ENCODE measurements at places on chromosomes 12 and 14. TPM values are rescaled to one million over a fixed set of nuclear protein-coding genes. Genes with fewer than 3 reads are reported as not detected.

Gene PPP4R4
- polyA plus RNA-seq, result 0.25 TPM

- DNase-seq, result no peak
Measured at GRCh38 chr14:39090548-39091111, 12.4 kb downstream of the SEC23A start.

- peak; percentile 11 for DNase-seq
Measured at GRCh38 chr14:60249321-60250256, 568 bp downstream of the PPM1A start.

DNA sequence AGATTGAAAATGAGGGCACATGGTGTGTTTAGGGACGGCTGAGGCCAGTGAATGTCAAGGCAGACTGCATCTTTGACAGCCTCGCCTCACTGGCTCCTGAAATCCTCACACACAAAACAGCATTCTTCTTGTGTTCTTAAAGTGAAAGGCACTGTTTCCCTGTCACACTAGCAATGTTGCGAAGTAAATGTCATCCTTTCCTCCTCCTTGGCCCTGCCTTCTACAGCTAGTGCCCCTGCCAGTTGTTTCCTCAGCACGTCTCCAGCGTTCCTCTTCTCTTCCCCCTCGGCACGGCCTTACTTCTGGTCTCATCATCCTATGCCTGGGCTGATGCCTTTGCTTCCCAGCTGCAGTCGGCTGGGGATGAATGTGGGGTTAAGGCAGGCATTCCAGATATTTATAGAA, 129.4 kb upstream of the DNM1L start:
- DNase-seq, result no peak

GRCh38 chr14:102514987-102515733, 5.6 kb upstream of the ANKRD9 start:
- DNase-seq, result no peak

DNA sequence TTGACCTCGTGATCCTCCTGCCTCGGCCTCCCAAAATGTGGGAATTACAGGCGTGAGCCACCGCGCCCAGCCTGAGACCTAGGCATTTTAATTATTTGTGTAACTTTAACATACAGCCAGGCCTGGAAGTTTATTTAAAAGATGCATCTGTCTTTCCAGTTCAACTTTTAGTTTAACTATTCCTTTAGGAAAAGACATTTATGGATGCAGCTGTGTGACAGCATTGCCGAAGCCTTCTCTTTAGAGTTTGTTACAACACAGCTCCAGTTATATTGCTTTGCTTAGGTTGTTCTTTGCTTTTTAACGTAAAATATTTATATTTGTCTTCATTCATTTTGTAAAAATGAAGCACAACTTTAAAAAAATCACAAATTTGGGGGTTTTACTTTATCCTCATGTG, 67.0 kb downstream of the DIP2B start:
- DNase-seq, result no peak

DNA sequence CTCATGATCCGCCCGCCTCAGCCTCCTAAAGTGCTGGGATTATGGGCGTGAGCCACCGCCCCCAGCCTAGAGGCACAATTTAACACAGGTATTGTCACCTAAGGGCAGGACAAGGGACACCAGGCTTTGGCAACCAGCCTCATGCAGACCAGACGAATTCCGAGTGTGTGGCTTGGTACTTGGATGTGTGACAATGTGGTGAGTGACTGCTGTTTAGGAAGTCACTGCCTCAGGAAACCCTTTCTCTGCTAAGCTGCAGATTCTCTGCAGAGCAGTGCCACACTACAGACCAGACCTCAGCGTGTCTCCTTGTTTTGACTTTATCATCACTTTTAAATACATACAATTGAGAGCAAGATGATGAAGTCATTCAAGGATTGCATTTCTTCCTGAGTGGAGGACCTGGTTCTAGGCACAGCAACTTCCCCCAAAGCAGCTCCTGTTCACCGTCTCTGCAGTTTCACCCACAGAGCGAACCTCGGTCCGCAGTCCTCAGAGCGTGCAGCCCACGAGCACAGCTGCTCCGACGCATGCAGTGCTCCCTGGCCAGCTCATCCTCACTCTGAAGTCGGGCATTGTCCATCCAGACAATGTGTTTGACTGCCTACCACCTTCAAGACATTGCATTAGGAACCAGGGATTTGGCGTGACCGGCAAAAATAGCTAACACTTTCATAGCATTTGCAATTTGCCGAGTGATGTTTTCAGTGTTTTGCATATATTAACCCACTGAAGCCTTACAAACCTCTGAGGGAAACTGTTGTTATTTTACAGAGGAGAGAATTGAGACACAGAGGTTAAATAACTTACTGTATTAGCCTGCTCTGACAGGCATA, 235.2 kb downstream of the CHST11 start:
- no peak for DNase-seq

- no peak for DNase-seq
Measured at GRCh38 chr14:99473458-99473857, 7.2 kb downstream of the SETD3 start.

DNA sequence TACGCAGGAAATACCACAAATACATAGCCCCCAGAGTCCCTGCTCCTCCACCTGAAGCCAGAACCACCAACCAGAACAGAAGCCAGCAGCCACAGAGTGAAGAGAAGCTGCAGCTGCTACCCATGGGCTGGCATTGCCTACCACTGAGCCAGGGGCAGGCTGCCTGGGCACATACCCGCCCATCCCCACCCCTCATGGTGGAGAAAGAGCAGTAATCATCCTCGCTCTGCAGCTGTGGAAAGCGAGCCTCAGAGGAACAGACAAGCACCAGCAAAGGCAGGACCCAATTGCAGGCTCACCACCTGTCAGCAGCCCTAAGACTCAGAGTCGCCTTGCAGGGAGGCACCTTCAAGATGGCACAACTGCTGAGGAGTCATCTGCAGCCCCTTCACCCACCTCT, 11.2 kb upstream of the CD9 start:
- DNase-seq, result no peak

DNA sequence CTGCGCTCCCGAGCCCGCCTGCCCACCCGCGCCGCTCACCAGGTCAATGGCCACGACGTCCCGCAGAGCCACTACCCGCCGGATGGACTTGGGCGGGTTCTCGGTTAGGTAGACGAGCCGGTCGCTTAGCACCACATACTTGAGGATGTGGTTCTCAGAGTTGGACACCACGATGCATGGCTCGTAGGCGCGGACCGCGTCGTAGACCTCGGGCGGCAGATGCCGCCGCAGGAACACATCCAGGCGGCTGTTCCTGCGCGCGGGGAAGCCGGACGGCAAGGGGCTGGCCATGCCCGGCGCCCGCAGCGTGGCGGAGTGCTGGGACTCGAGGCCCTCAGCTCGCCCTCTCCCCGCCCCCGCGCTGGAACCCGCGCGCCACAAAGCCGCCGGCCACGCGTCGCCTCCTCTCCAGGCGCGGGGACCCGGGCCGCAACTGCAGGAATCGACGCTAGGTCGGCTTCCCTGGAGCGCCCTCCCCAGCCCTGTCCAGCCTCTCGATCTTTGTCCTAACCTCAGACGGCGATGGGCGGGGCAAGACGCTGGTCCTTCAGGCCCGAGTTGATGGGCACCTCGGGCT, at the start of gene C12orf56:
Gene C12orf56 (minus strand): TSS at position 484 of the 577 bp plus-strand sequence. CDS start 193 bp downstream, at position 291.
- DNase-seq, result no peak

Data from left renal cortex interstitium (tissue), 4 donors.